ENCODE measurements at places on chromosomes 13 and 19. TPM values are rescaled to one million over a fixed set of nuclear protein-coding genes. Genes with fewer than 3 reads are reported as not detected.

The PRR22 gene
- total RNA-seq: 0.66 TPM

The NOTCH3 gene
- 34.3 TPM for total RNA-seq

The PSG6 gene
- total RNA-seq: not detected

The MBD3 gene
- 84.1 TPM for total RNA-seq

The KIR3DL1 gene
- total RNA-seq: not detected

- no peaks in the 10 kb centered on the region for H3K4me1 ChIP-seq
- no peak for DNase-seq
- no peaks in the 10 kb centered on the region for H3K27me3 ChIP-seq
- no peak overlapping the region for H3K4me3 ChIP-seq
Measured at GRCh38 chr13:30924721-30925120, 7.7 kb upstream of the TEX26 start.

GRCh38 chr13:107977071-107977574, 238.2 kb downstream of the LIG4 start:
- H3K4me1 ChIP-seq: no peaks in the 10 kb centered on the region
- DNase-seq: no peak
- no peaks in the 10 kb centered on the region for H3K36me3 ChIP-seq
- no peaks in the 10 kb centered on the region for H3K27me3 ChIP-seq
- H3K4me3 ChIP-seq: no peak overlapping the region
- H3K27ac ChIP-seq: no peak overlapping the region

GRCh38 chr19:51771376-51772130, 10.6 kb downstream of the FPR2 start:
- peaks cover 6% of the 10 kb centered on the region for H3K27me3 ChIP-seq
- H3K36me3 ChIP-seq: no peaks in the 10 kb centered on the region
- H3K4me1 ChIP-seq: no peaks in the 10 kb centered on the region
- no peak for DNase-seq
- no peak overlapping the region for H3K27ac ChIP-seq

GRCh38 chr19:35628264-35628564, 622 bp upstream of the RBM42 start:
- peak overlapping the region; percentile 98 for H3K27ac ChIP-seq
- H3K4me1 ChIP-seq: peaks cover 33% of the 10 kb centered on the region
- H3K36me3 ChIP-seq: no peaks in the 10 kb centered on the region
- DNase-seq: no peak
- no peaks in the 10 kb centered on the region for H3K27me3 ChIP-seq
- H3K4me3 ChIP-seq: peak overlapping the region; percentile 87

DNA sequence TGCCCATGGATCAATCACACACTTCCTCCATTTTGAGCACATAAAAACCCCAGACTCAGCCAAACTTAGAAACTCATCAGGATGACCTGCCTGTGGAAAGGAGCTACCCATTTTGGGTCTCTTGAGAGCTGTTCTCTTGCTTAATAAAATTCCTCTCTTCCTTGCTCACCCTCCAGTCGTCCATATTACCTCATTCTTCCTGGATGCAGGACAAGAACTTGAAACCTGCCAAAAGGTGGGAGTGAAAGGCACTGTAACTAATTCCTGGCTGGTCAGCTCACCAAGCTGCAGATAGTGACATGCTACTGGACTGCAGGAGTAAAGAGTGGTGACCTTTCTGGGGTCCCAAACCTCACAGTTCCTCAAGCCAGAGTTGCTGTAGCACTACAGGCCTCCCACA, 20.2 kb downstream of the LIG4 start:
- H3K27me3 ChIP-seq: no peaks in the 10 kb centered on the region
- H3K27ac ChIP-seq: no peak overlapping the region
- H3K4me3 ChIP-seq: no peak overlapping the region
- H3K4me1 ChIP-seq: no peaks in the 10 kb centered on the region
- no peak for DNase-seq

- H3K36me3 ChIP-seq: no peaks in the 10 kb centered on the region
- H3K4me3 ChIP-seq: no peak overlapping the region
- no peaks in the 10 kb centered on the region for H3K27me3 ChIP-seq
- no peak for DNase-seq
Measured at GRCh38 chr19:17326595-17326966, 8.1 kb downstream of the ANO8 start.

GRCh38 chr13:106173346-106173745, 362.1 kb downstream of the EFNB2 start:
- no peak for DNase-seq
- H3K36me3 ChIP-seq: no peaks in the 10 kb centered on the region
- H3K4me1 ChIP-seq: no peaks in the 10 kb centered on the region
- no peak overlapping the region for H3K4me3 ChIP-seq

Data from tibial nerve (tissue), 4 donors.